Putamen (tissue), 1 donor: ENCODE measurements at places on chromosomes 11 and 22.
A peak's percentile ranks its signal among the peaks of the same experiment; 100 is the strongest.

GRCh38 chr22:49451070-49451840 lies 376.4 kb downstream of the BRD1 start:
- DNase-seq, result no peak

DNA sequence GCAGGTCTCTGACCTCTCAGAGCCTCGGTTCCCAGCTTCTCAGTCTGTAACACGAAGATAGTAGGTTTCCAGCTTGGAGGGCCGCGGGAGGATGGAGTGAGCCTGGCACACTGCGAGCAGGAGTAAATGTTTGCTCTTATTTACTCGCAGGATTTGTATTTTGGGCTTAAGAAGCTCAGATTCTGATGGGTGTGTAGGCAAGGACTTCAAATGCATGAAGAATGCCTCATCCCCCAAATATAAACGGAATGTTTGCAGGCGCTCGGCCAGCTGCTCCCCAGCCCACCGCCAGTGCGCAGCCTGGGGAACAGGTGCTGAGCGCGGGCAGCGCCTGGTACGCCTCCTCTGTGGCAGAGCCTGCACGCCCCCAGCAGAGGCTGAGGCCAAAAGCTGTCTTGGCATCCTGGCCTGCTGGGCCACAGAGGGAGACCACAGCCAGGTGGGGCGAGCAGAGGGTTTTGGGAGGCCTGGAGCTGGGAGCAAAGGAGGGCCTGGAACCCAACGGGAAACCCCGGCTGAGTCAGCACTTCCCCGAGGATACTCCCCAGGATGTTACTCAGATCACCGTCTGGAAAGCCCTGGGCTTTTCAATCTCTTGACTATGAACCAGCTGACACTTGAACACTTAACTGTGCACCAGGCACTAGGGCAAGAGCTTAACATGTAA lies 9.4 kb downstream of the EHD1 start:
- DNase-seq, result no peak

DNA sequence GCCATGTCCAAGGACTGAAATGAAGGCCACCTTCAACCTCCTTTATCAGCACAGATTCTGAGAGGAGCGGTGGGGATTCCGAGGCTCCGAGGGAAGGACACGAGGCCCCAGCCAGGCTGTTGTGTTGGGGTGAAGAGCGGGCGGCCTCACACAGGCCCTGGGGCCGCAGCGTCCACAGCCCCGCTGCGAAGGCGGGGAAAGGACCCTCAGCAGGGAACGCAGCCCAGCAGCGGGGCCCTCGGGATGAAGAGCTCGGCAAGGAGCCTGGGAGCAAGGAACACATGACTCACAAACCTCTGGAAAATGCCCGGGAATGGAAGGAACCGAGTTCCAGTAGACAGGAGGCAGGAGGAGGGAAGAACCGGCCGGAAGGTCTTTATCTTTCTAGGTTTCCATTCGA lies 227.2 kb downstream of the BRD1 start:
- DNase-seq, result no peak

- no peak for DNase-seq
Observed at GRCh38 chr11:30545507-30545906, 40.6 kb downstream of the MPPED2 start.

DNA sequence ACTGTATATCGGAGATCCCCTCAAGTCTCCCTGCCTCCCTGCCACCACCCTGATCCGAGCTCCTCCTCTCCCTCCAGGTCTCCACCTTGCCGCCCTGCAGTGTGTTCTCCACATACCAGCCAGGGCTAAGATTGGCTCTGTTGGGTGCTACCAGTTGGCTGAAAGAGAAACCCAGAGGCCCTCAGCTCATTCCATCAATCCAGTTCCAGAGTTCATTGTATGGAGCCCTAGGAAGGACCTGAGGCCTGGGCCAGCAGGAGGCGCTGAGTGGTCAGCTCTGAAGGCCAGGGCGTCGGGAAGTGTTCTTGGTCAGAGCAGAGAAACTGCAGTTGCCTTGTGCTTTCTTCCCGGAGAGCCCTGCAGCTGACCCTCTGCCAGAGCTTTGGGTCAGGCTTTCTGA lies 2.2 kb upstream of the TOP3B start:
- no peak for DNase-seq

GRCh38 chr11:102006835-102007566 lies 40.2 kb upstream of the CFAP300 start:
- no peak for DNase-seq

DNA sequence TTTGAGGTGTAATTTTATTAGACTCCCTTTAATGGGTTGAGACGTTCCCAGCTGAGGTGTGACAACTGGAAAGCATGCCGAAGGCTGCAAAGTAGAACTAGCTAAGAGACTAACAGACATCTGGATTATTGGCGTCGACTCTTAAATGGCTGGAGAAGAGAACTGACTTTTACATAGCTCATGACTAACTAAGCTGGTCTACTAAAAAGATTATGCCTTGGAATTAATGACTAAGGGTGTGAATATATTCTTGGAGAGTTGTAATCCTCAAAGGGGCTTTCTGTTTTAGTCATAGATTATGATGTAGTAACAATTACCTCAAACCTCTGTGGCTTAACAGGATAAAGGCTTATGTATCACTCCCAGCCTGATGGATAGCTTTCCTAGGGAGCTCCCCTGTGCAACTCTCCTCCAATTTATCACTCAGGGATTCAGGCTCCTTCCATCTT lies 39.5 kb upstream of the SLC5A12 start:
- no peak for DNase-seq

DNA sequence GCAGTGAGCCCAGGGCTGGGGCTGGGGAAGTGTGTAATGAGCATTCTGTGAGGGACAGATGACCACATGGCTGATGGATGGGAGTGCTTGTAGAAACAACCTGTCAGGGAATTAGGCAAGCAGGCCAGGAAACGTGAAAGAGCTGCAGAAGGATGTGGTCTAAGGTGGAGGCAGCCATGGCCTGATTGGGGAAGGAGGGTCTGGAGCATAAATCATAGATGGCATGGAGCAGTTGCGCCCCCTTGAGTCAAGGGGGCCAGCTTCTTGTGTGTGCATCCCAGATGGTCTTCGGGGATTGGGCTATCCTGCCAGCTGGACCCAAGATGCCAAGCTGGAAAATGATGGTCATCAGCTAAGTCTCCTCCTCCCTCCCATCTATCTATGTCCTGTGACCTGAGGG lies 119.4 kb upstream of the CLPB start:
- DNase-seq, result no peak

DNA sequence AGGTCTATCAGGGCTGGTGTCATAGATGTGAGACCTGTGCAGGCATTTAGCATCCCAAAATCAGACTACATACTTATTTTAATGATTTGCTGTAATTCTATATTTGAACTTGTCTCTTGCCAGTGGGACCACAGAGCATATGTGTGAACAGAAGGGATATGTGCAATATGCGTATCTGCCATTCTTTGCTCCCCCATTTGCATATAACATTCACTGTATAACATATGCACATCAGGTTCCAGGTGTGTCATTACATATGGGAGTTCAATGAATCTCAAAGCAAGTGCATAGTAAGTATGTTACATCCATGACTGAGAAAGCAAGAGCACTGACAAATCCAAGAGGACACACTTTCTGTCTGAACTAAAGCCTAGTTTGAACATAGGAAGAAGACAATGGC lies 1115.1 kb upstream of the CNTN5 start:
- DNase-seq, result no peak

DNA sequence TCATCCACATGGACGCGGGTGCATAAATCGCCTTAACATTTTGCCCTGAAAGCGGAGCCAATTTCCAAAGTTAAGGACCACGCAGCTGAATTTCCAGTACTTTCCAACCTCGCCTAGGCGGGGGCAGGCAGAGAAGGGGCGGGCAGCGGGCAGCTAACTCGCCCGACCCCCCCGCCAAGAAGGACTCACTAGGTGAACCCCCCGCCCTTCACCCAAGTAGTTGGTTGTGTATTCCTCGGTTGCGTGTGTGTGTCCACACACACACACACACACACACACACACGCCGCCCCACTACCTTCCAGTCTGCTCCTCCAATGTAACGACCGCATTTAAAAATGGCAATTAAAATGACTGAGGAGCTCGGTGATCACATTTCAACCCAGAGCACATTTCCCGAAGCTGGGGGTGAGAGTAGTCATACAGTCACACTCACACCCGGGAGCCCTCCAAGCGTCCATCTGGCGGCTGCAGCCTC lies 1.4 kb downstream of the TENM4 start:
- no peak for DNase-seq

DNA sequence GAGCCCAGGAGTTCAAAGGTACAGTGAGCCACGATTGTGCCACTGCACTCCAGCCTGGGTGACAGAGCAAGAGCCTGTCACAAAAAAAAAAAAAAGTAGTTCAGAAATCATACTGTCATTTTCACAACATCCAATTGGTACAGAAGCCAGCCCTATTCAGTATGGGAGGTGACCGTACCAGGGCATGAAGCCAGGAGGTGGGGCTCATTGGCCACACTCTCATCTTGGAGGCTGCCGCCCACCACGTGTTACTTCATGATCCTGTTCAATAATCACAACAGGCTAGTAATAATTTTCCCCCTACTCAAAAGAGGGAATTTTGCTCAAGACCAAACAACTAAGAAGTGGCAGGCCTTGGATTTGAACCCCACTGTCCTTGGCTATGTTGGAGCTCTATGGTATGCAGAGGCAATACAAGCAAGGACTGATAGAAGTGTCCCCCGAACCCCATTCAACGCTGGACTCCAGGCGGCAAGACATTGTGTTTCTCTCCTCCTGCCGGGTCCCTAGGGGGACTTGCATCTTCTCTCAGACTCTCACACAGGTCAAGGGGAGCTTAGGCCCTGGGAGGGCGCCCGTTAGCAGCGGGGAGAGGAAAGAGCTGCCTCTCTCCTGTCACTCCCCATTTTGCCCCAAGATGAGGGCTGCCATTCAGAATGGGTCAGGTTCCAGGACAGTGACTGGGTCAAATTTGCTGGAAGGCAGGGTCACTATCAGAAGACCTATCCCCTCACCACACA lies 40.2 kb upstream of the EMID1 start:
- no peak for DNase-seq

GRCh38 chr11:106076171-106076918 lies 802 bp downstream of the KBTBD3 start:
- peak; percentile 34 for DNase-seq

DNA sequence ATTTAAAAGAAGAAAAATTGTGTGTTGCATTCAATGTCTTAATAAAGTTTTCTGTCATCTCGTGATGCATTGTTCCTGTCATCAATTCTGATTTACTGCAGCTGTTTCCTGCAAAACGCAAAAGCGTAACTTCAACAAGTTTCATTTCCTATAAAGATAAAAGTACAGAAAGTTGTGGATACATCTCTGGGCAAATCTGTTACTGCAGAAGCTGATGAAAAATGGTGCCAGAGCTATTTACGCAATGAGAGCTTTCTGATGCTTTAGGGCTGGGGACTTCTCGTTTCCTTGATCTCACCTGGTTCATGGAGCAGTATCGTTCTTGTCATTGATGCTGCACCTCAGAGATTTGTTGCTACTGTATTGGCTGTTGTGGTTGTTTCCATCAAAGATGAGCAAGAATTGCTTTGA lies 15.5 kb upstream of the MS4A12 start:
- DNase-seq, result no peak

GRCh38 chr11:20110908-20111669 lies 49.2 kb downstream of the DBX1 start:
- DNase-seq, result no peak

DNA sequence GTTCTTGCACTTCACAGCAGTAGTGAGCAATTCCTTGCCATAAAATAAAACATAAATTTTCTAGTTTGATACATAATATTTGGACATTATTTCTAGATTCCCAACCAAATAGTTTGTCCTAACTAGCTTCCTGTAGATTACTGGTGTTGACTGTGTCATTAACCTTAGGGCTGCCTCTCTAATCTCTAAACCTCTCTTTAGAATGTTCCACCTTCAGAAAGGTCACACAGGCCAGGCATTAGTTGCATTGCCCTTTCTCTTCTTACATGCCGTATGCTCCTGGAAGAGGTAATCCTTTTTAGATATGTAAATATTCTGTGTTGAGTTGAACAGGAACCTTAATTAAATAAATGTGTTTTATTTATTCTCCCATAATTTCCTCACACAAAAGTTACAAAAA lies 904.9 kb upstream of the CNTN5 start:
- no peak for DNase-seq

DNA sequence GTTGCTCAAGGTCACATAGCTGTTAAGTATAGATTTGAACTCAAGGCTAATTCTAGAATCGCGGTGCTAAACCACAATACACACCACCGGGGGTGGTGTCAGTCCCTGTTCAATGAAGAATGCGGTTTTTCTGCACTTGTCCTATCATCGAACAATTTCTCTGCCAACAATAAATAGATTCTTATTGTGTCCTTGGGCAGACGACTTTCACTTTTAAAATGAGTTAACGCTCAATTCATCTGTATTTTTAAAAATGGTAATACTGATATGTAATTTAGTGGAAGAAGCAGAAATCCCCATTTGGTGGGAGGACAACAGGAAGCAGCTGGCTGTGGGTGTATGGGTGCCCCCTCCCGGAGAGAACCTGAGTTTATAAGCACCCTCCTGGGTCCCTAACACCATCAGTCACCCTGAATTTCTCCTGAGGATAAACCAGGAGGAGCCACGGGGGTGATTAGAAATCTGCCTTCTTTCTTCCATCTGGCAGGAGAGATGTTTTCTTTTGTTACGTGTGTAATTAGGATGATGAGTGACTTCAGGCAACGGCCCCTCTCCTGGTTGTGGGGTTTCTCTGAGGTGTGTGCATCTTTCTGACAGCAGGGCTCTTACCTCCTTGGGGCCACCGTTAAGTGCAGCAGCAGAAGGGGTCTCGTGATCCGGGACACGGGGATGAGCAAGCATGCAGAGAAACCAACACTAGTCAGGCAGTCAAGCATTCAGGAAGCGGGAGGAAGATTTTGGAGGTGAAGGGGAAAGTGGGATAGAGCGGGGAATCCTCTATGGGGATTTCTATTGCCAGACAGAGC lies 87.7 kb downstream of the GRAMD1B start:
- DNase-seq, result no peak

DNA sequence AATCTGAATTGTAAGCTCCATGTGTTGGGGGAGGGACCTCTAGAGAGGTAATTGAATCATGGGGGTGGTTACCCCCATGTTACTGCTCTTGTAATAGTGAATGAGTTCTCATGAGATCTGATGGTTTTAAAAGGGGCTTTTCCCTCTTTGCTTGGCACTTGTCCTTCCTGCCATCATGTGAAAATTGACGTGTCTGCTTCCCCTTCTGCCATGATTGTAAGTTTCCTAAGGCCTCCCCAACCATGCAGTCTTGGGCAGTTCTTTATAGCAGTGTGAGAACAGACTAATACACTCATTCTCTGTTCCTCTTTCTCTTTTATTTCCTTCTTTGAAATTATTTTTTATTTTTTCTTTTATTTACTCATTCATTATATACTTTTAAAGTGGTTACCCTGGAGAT lies 239.4 kb downstream of the CSNK2A3 start:
- DNase-seq, result no peak

- DNase-seq, result no peak
Observed at GRCh38 chr22:43344520-43344787, 1.3 kb upstream of the SCUBE1 start.

GRCh38 chr22:48362721-48363404 lies 1464.8 kb downstream of the BRD1 start:
- DNase-seq, result no peak
